ENCODE measurements at places on chromosomes 4 and X.

DNA sequence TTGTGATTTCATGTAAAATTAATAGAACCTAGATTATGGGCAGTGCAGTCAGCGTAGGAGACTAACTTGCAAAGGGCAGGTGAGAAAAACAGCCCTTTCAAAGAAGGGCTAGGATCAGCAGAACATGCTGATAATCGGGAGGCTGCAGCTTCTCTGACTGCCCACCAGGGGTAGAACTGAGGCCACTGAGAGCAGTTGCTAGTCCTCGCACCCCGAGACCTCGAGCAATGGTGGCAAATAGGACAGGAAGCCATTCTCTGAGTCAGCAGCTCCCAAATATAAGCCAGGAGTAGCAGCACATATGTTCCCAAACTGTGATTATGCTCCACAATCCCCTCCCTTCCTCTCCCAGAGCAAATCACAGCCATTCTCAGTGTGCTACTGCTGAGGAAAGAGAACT is 186.5 kb downstream of the MSL3 start:
- no peak for DNase-seq

DNA sequence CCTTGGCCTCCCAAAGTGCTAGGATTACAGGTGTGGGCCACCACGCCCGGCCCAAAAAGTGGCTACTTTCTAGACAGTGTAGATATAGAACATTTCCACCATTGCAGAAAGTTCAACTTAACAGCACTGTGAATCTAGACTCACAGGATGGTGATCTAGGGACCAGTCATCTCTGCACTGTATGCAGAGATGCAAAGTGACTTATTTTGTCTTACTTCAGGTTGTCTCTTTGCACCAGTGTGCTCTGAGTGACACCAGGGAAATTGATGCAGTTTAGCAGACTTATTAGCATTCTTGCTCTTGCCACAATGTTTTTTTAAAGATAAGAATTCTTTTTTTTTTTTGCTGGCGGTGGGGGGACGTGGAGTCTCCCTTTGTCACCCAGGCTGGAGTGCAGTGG is 12.8 kb upstream of the FOXO4 start:
- no peak for DNase-seq

DNA sequence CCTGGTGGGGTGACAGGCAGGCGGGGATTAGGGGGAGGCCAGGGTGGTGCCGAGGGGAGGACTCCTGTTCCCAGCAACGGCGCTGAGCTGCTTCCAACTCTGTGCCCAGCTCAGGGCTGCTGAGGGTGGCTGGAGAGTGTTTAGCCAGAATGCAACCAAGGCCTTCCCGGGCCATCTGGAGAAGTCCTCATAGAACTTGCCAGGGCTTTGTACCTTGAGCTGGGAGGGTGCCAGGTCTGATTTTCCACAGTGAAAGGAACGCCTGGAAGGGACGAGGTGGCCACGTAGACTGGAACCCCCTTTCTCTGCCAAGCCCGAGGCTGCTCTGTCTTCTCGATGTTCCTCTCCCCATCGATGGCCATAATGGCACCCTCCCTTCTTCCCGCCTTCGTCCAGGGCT is 57.0 kb upstream of the GPR78 start:
- no peak for DNase-seq

DNA sequence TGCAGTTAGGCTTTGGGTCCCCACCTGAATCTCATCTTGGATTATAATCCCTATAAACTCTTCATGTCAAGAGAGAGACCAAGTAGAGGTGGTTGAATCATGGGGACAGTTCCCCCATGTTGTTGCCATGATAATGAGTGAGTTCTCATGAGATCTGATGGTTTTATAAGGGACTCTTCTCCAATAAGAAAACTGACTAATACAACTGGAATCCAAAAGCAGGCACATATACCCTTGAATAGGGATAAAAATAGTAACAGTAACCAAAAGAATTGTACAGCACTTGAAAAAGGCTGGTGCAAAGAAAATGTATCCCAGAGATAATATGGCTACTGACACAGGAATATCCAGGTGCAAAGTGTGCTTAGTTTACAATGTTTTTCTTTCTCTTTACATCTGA is 351.5 kb upstream of the MAD2L1 start:
- DNase-seq = no peak

GRCh38 chrX:129934952-129935351 is 29.0 kb downstream of the UTP14A start:
- no peak for DNase-seq

DNA sequence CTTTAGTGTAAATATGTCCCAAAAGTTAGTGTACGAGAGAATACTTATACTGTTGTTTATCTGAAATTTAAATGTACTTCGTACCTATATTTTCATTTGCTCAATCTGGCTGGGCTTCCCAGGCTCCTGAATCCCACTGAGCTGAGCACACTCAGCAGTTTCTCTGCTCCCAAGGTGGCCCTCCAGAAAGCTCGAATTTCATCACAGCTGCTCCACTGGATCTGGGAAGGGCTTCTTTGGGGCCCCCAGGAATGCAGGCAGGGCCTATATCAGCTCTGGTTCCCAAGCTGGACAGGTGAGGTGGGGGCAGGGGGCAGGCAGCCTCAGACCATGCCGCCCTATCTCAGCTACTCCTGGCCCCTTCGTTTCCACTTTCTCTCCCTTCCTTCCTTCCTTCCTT is 1.5 kb upstream of the FATE1 start:
- no peak for DNase-seq

- no peak for DNase-seq
These were observed 42.0 kb upstream of the MAPK10 start for GRCh38 chr4:86401826-86402225.

DNA sequence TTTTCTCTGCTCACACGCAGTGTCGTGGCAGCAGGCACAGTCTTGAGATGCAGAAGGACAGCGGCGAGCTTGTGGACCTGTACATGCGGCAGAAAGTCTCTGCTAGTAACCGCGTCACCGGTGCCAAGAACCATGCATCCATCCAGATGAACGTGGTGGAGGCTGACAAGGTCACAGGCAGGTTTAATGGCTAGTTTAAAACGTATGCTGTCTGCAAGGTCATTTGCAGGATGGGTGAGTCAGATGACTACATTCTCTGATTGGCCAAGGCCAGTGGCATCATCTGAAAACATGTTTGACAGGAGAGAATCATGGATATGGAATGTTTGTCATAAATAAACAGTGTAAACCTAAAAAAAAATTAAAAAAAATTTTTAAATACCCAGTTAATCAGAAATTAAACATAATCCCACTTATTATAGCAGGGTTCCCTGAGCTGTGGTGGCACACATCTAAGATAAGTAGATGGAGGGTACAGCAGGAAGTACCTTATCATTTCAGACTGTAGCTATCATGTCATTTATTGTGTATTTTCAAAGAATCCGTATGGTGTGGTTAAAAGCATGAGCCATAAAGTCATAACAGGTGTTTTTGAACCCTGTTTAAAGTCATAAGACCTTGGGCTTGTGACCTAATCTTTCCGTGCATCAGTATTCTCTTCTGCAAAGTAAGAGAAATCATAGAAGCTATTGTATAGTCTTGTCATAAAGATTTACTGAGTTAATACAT is 7.5 kb upstream of the BMP2K start:
- DNase-seq = no peak

DNA sequence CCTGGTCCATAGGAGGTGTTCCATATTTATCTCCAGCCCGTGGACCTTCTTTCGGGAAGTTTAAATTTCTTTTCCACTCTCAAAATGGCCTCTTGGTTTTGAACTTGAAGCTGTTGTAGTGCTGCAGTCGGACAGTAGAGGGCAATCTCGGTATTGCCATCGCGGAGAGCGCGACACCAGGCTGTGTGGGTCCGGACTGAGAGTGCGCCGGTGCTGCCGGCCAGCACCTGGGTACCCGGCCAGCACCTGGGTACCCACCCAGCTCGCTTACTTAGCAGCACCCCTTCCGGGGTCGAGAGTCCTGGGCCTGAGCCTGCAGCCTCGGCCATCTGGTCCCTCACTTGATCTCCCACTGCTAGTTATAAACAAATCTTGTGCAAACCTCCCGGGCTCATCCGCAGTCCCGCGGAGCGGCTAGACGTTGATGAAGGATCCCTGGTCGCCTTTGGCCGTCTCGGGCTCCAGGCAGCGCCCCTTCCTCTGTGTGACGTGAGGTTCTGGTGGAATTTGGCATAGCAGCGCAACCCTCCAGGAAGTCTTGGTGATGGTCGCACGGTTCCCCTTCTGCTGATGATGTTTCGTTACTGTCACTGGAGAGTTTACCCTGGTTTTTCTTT is 18.0 kb downstream of the FAM9A start:
- DNase-seq = no peak

DNA sequence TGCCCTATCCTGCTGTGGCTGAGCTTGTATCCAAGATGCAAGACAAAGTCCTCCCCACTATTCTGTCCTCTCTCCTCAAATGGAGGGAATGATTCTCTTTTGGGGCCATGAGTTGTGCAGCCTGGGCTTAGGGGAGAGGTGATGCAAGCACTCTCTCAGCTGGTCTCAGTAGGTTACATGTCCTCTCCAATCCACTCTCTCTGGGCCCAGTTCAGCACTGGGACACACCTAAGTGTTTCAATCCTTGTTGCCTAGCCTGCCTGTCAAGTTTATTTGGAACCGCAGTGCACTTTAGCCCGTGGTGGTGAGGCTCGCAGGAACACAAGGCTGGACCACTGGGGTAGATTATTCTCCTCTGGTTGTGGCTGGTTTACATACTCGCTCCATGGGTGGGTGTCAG is 23.8 kb upstream of the TMPRSS11D start:
- no peak for DNase-seq

GRCh38 chr4:153940916-153941315 is 152.0 kb upstream of the SFRP2 start:
- no peak for DNase-seq

DNA sequence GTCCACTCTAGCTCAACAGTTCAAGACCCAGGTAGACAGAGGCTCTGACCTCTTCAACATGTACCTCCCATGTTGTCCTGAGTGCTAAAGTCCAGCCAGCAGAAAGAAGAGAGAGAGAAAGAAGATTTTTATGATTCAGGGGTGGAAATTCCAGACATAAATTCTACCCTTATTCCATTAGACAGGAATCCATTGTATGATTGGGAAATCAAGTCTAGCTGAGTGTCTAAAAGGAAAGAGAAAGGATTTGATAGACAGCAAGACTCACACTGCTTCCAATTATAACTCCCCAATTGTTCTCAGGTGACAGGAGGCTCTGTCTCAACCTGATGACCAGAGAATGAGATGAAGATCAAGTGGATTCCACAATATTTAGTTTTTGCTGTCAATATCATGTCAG is 27.9 kb upstream of the PGM2 start:
- DNase-seq = no peak

- DNase-seq = no peak
These were observed 197.3 kb downstream of the OR13H1 start for GRCh38 chrX:131741103-131741581.

DNA sequence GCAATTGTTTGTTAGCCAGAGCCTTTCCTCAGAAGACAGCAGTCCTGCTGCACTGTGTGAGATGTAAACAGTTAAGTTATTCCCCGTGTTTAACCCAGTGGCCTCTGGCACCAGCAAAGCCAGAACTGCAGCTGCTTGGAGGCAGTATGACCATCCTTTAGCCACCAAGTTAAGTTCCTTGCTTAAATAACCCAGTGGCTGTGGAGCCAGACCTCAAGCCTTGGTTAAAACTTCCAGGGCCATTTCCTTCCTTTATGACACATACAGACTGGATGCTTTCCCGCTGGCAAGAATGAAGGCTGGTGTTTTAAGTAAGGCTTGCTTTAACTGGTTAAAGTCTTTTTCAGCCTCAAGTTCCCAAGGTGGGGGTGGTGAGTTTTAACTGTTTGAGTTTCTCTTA is 379.8 kb downstream of the DCAF12L2 start:
- DNase-seq = no peak

DNA sequence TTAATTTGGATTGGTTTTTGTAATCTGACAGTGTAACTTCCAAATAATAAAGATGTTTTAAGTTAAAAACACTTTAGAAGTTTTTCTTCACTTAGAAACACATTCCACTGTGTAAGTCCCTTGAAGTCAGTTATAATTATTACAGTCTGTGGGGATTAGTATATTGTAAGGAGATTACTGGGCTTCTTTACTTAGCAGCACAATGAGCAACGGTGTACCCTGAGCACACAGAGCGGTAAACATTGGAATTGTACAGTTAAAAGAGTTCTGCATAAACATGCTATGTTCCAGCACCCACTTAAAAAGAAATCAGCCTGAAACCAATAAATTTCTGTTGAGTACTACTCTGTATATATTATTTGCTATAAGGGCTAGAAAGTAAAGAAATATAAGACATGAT is 44.3 kb downstream of the CCSER1 start:
- no peak for DNase-seq

DNA sequence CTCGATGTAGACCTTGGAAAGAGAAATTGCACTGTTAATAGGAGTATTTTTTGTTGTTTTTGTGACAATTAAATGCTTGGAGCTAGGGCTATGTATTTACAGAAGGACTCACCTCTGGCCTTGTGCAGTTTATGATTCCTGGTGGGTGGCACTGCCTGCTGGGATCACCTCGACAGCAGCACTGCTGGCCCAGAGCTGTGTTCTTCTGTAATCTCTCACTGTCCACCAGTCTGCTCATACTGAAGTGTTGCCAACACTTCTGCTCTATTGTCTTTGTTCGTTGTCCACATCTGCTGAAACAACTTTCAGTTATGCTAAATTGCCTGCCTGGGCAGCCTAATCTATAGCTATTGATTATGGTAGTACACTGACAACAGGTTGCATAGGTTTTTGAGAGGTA is 194.4 kb upstream of the ANK2 start:
- DNase-seq = no peak

DNA sequence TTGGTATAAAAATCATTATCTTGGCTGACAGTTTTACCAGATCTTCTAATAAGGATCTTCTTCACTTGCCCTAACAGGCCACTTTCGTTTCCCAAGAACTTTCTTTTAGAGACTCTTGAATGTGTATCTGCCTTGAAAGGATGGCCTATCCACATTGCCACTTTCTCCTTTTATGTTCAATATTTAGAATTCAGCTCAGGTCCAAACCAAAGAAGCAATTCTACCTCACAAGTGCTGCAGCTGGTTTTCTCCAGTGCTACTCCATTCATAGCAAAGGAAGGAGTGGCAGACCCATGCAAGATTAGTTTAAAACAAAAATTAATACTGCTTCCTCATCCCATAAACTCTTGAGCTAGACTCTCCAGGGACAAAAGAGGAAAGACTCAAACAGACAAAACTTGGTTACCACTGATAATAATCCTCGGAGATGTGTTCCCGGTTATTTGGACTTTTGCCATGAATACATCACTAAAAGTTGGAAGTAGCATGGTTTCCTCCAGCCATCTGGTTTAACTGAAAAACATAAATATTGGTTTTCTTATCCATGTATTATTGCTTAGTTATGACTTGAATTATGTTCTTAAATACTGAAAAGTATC is 401.8 kb downstream of the PABPC4L start:
- DNase-seq = no peak

- no peak for DNase-seq
These were observed 38.3 kb upstream of the STAG2 start for GRCh38 chrX:123923211-123923610.

All from stimulated activated CD8-positive, alpha-beta memory T cell treated with anti-CD3 and anti-CD28 coated beads, Interleukin-4, amount 100 ng/mL, for 1 hour (primary cell).